ENCODE measurements at places on chromosomes 5 and 9.

GRCh38 chr5:127331890-127332649 lies 41.5 kb downstream of the MEGF10 start:
- no peak for DNase-seq

GRCh38 chr9:132993511-132993939 lies 15.0 kb downstream of the GFI1B start:
- no peak for DNase-seq

DNA sequence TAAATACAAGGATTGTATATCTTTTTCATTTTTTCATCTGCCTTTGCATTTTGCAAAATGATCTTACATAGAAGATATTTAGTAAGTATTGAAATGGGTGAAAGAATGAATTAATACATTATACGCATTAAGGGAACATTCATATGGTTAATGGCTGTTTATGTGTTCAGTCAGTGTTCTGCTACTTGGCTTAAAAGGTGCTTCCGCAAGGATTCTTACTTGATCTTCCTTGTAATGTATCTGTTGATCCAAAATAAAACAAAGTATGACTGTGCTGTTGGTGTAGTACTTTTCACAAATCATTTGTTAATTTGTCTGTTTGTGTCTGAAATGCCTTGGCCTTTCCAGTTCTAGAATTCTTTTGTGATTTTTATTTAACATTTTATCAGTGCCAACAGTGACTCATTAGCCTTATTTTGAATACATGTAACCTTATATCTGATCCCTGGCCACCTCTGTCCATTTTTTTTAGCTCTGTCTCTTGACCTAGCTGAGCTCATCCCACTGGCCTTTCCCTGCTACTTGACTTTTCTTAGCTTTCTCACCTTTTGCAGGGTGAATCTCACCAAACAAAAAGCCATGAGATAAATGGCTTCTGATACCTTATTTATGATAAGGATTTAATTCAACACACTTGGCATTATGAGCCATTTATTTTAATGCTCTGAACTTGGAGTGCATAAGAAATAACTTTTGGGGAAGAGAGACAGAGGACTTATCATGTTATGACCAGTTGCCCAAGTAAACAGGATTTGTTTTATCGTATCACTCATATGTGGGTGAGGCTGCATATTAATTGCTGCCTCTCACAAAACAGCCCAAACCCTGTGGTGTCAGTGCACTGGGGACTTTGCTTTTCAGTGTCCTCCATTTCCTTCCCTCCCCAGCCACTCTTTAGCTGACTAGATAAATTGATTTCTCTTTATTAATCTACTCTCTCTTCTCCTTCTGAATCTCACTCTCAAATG lies 340.3 kb downstream of the KDM4C start:
- no peak for DNase-seq

DNA sequence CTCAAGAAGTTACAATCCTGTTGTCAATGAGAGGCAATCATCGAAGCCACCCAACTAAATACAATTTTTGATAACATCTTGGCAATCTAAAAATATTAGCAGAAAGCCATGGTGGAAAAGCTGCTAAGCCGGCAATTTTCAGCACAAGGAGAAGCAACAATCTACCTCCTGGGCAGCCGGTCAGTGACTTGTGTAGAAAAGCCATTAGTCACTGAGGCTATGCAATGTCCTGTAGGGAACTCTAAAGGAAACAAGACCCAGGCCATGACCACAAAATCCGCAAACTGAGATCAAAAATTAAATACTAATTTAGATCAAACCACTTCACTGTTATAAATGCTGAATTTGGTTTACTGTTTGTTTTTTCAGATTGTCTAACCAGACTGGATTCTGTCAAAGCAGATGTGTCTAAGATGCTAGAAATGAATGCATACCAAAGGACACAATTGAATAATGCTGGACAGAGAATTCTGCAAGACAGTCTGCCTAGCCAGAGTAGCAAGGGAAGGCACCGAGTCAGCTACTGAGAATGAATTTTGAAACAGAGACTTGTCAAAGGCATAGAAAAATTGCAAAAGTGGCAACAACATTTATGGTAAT lies 384.8 kb downstream of the PRELID2 start:
- no peak for DNase-seq

GRCh38 chr5:68843624-68844364 lies 250.0 kb upstream of the SLC30A5 start:
- DNase-seq = no peak
